ENCODE measurements at places on chromosomes 13 and 19.

- DNase-seq: no peak
Measured at GRCh38 chr13:75760131-75761021, 124.2 kb downstream of the LMO7 start.

GRCh38 chr13:20035130-20035529, 76.6 kb downstream of the ZMYM2 start:
- DNase-seq: no peak

DNA sequence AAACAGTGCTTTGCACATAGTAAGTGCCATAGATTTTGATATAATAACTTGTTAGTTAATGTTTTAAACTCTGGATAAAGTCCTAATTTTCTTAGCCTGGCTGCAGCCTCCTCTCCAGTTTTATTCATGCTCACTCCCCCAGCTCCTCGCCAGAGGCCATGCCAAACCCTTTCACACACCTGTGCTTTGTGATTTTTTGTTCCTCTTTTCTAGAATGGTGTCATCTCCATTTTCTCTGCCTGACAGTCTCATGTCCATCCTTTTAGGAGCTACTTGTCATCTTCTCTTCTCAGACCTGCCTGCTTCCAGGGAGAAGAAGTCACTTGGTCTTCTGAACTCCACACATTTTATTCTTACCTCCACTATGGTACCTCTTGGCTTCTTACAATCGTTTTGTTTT, 55.8 kb upstream of the SPATA13 start:
- no peak for DNase-seq

- DNase-seq: no peak
Measured at GRCh38 chr19:55173714-55174409, 6.2 kb downstream of the SYT5 start.

- no peak for DNase-seq
Measured at GRCh38 chr13:44340508-44340907, 33.1 kb upstream of the SERP2 start.

DNA sequence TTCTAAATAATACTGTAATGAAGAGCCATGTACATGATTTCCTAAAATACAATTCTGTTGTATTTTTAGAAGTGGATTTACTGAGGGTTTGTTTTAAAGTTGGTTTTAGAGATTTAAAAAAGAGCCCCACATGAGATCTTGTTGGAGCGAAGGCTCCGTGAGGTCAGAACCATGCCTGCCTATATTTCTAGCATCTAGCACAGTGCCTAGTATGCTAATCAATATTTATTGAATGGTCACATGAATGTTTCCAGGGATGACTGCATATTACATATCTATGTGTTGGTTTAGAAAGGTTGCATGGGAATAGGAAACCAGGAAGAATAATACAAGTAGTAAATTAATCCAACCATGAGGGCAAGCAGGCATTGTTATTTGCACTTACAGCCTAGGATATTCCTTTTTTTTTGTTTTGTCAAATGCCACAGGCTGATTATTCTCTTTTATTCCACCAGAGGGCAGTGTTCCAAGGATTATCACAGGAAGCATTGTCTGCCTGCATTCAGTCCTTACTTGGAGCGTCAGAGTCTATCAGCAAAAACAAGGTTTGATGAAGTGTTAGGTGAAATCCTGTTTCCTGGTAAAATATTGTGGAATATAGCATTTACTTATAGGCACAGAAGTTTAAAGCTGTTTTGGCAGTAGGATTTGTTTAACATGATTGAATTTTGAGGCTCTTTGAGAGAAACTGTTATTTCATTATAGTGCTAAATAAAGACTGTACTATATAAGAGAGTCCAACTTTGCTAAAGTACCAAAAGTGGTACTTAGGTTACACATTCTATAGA, 46.8 kb downstream of the COG3 start:
- peak; percentile 35 for DNase-seq

Data from hypothalamus (tissue), 51 donors.